Activated naive CD8-positive, alpha-beta T cell treated with anti-CD3 and anti-CD28 coated beads, Interleukin-2, amount 50 U/mL, for 24 hours (primary cell): ENCODE measurements at places on chromosomes 1 and 21.

- no peak for DNase-seq
Observed at GRCh38 chr1:89041119-89041641, 18.5 kb upstream of the GBP3 start.

DNA sequence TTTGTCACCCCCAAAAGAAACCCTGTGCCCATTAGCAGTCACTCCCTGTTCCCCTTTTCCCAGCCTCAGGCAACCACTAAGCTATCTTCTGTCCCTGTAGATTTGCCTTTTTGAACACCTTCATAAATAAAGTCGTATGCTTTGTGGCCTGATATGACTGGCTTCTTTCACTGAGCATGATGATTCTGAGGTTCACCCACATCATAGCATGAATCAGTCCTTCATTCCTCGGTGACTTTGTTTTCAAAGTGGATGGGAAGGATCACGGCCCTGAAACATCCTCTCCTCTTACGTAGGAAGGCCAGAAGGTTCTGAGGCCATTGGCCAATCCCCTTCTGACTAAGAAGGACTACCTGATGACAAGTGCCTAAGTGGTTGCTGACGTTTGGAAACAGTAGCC is 39.1 kb downstream of the NIPAL3 start:
- no peak for DNase-seq

GRCh38 chr1:213171711-213172110 is 120.7 kb downstream of the RPS6KC1 start:
- DNase-seq: no peak

DNA sequence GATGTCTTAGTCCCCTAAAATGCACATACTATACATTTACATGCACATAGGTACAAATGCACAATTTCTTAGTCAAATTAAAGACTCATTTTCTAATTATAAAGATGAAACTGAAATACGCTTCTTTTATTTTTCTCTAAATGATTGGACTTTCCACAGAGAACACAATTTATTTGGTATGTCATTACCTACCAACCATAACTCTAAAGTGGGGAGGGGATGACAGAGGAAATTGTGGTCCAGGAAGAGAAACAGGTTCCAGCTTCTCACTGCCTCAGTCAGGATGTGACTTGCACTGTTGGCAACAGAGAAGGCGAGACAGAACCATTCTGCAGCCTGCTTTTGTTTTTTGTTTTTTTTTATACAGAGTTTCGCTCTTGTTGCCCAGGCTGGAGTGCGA is 1189.2 kb downstream of the PLA2G4A start:
- no peak for DNase-seq

- DNase-seq: no peak
Observed at GRCh38 chr1:226976276-226976977, 36.3 kb downstream of the COQ8A start.

DNA sequence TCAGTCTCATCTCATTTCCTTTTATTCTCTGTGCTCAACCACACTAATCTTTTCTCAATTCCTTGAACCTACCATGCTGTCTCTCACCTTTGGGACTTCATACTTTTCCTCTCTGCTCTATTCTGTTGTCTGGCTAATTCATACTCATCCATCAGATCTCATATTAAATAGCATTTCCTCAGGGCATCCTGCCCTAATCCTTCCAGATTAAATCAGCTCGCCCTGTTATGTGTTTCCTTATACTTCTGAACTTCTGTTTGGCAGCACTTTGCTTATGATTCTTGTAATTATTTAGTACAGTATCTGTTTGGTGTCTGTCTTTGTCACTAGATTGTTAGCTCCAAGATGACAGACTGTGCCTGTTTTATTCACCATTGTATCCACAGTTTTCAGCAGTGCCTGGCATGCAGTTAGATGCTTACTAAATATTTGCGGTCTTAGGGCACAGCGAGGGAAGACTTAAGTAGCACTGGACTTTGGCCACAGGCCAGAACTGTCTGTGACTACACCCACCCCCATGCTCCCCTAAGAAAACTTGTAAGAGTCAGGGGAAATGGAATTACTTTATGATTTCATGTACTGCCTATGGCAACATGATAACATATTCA is 9.9 kb upstream of the CAP1 start:
- DNase-seq: no peak

DNA sequence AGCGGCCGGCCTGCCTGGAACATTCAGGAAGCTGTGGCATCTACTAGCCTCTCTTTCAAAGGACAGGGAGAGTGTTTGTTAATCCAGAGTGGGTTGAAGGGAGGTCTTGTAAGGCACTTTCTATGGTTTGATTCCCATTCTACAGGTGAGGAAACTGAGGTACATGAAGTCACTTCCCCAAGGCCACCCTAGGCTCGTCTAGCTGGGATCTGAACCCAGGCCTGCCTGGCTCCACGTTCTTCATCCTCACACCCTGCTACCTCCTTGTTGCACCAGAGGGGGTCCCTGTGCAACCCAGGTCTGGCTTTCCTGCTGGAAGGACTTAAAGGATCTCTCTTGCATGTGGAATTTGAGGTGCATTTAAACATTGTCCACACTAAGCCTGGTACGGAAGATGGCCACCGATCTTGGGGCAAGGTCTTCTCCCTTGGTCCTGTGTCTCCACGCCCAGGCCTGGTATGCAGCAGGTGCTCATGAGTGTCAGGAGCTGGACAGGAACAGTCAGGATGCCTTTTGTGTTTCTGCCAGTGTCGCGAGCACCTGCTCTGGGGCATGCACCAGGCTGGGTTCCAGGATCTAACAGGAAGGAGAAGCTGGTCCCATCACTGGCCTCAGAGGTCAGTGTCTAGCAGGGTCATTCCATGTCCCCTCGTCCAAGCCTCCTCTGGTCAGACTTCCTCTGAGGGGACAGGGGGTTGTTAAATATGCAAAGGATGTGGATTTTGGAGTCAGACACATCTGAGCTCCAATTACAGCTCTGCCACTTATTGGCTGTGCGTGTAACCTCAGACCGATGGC is 103.2 kb upstream of the RUNX3 start:
- no peak for DNase-seq

DNA sequence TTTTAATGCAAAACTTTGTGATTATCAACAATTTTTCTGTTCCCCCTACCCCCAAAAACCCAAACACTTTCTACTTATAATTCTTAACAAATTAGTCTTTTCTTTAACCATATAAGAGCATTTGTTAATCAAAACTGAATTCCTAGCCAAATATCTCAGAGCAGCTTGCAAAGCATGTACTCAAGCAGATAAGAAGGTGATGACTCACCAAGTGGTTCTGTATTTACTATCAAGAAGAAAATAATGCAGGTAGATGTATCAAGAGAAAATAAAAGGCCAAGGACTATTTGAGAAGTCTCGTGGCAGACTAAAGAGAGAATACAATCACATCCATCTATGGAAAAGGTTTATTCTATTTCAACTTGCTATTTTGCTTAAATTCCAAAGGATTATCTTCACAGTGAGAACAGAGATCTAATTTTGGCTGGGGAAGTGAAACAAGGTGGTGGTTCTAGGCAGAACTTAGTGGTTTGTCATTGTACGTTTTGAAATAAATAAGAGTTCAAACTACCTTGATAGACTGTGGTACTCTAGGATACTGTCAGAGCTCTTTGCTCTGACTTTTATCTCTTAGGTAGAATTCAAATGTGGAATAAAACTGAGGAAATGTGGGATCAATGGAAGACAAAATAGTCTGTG is 94.7 kb upstream of the NRIP1 start:
- no peak for DNase-seq

DNA sequence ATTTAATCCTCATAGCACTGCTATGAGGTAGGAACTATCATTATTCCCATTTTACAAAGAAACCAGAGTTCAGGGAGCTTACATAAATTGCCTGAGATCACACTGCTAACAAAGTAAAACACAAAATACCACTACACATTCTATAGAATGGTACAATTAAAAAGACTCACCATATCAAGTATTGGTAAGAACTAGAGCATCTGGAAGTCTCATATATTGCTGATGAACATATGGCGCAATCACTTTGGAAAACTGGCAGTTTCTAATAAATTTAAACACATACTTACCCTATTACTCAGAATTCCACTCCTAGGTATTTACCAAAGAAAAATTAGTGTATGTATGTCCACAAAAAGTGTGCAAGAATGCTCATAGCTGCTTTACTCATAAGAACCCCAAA is 261.5 kb downstream of the RRAGC start:
- DNase-seq: no peak

GRCh38 chr1:204723131-204723787 is 37.7 kb upstream of the LRRN2 start:
- no peak for DNase-seq

- DNase-seq: no peak
Observed at GRCh38 chr1:7007902-7008301, 222.6 kb downstream of the CAMTA1 start.

- DNase-seq: no peak
Observed at GRCh38 chr1:7002728-7003127, 217.5 kb downstream of the CAMTA1 start.

GRCh38 chr1:106548726-106549125 is 507.7 kb upstream of the PRMT6 start:
- no peak for DNase-seq

- no peak for DNase-seq
Observed at GRCh38 chr1:223067914-223068313, 75.1 kb downstream of the TLR5 start.

- no peak for DNase-seq
Observed at GRCh38 chr1:197915862-197916499, 1.2 kb upstream of the LHX9 start.

DNA sequence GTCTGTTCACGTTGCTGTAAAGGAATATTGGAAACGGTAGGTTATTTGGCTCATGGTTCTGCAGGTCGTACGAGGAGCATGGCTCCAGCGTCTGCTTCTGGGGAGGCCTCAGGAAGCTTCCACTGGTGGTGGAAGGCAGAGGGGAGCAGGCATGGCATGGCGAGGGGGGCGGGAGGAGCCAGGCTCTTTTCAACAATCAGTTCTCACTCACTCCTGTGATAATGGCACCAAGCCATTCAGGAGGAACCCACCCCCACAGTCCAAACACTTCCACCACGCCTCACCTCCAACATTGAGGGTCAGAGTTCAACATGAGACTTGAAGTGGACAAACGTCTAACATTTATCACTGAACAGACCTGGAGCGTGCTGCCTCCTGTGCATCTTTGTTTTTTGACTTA is 141.2 kb downstream of the PGBD5 start:
- DNase-seq: no peak

DNA sequence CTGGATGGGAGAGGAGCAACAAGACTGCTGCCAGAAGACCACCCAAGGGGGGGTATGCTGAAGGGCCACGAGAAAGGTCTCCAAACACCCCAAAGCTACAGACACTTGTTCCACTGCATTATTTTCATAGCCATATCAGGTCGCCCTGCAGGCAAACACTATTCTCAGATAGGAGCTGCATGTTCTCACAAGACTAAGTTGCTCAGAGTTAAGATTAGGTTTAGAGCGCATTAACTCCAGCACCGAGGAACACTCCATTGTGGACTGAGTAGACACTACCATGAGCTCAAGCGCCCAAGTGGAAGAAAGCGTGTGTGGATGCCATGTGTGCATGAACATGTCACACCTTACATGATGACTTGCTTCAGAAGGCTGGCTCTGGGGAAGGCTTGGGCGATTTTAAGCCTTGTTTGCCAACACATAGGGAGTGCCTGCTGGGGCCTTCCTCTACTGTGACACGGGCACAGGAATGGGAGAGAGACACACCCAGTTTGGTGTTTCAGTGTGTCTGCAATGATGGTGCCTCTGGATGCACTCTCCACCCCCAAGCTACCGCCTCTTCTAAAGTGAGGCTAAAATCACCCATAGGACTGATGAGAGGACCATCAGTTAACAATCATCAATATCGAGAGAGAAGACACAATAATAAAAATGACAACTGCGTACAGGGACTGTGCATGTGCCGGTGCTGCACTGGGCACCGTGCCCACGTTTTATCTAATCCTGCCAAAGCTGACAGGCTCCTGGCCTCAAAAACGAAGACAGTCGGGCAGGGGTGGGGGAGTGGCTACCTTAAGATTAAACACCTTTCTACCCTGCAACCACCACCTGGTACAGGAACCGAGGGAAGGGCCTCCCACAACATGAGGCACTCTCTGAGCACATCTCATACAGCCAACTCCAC is 34.9 kb downstream of the SSBP3 start:
- no peak for DNase-seq

DNA sequence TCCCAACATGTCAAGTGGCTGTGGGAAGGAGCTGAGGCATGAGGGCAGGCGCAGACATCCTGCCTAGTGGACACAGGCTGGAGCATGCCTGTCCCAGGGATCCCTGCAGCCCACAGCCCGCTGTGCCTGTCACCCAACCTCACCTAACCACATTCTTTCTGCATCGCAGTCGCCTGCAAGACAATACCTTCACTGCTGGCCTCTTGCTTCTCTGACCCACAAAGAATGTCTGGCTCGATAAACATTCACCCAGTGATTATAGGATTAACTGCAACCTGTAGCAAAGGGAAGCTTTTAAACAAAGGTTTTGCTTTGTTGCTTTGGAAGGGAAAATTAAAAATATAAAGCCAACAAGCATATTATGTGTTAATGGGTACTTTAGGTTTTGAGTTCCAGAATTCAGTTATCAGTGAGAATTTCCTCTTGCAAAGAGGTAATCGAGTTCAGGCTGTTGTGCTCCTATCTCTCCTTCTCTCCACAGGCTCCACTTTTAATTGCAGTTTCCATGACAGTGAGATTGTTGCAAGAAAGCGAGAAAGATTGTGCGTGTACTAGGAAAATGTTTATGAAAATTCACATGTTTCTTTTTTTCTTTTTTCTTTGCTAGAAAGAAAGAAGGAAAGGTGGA is 40.0 kb upstream of the ZNF648 start:
- no peak for DNase-seq

GRCh38 chr1:59076612-59077011 is 220.3 kb upstream of the FGGY start:
- DNase-seq: no peak

- no peak for DNase-seq
Observed at GRCh38 chr1:165068741-165069140, 287.8 kb downstream of the LMX1A start.

GRCh38 chr21:43892984-43893535 is 28.0 kb downstream of the AGPAT3 start:
- no peak for DNase-seq

DNA sequence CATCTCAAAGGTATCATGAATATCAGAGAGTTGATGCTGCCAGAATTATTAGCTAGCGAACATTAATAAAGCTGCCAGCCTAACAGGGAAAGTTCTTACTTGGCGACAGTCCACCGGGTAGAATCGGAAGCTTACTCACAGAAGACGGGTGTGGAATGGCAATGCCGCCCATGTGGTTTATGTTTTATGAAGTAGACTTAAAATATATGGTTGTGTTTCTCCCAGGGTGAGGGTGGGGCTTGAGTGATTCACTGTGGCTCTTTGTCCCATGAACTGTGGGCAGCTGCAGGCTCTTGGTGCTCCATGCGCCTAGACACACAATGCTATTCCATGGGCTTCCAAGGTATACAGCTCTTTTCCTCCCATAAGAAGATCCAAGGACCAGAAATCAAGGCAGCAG is 162.7 kb downstream of the PIGK start:
- no peak for DNase-seq

GRCh38 chr1:171743081-171743870 is 1.4 kb upstream of the VAMP4 start:
- no peak for DNase-seq

DNA sequence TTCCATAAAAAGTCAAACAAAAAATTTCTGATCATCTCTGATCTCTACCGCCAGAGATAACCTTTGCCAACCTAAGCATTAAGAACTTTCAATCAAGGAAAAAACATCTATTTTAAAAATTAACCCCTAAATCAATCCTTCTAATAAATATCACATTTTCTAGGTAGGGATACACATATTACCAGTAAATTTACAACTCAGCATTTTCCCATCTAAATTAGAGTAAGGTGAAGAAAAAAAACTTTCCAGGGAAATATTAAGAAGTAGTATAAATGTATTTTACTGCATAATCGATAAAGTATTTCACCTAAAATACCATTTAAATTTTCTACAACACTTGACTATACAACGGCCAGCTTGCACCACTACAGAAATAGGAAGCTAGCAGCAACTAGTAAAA is 1.5 kb downstream of the STX6 start:
- no peak for DNase-seq
